ENCODE measurements at places on chromosomes 1 and 21.

DNA sequence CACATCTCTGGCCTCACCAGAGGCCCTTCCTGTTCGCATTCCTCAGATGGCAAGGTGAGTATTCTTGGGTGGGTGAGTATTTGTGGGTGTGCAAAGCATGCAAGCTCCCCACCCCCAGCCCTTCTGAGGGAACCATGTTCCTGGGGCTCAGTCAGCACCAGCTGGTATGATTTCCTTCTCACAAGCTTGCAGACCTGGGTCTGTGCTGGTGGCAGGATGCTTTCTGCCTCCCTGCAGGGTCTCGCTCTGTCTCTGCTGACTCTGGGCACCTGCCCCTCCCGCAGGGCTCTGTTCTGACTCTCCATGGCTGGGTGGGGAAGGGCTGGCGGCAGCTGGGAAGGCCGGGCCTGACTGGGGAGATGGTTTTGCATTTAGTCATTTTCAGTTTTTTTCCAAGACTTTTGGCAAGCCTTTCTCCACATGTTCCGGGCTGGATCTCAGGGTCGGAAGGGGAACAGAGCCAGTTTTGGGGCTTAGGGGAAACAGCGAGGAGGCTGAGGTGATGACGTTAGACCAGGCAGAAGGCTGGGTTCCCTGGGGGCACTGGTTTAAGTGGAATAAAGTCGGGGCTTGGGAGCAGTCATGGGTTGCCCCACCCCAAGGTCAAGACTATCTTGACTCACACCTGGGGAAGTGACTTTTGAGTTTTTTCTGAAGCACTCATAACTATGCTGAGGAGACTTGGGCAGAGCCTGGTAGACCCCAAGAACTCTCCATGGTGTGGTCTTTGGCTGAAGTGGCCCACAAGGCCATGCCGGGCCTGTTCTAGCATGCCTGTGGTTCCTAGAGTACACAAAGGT lies 6.2 kb downstream of the RASSF5 start:
- peak; percentile 85 for DNase-seq

DNA sequence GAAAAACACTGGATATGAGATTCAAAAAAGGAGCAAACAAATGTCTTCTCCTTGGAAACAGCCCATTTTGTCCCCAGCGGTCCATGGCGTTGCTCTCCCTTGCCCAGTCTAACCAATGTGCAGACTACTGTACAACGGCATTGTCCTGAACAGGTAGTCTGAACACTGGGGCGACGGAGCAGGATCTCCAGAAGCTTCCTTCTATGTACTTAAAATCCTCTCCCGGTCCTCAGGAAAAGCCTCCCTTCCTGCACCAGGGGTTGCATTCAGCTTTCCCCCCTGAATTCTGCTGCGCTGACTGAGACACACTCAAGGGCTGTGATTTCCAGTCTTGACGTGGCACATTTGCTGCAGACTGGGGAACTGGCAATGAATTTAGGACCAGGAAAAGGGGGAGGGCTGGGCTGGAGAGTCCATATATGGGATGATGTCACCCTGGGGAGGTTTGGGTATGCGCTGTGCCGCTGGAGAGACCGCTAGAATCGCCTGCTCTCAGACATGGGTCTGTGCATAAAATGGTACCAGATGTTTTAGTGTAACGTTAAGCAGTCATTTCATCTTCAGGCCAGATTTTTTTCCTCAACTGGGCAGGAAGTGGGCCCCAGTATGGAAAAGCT lies 275.9 kb upstream of the C1orf105 start:
- peak; percentile 100 for DNase-seq

DNA sequence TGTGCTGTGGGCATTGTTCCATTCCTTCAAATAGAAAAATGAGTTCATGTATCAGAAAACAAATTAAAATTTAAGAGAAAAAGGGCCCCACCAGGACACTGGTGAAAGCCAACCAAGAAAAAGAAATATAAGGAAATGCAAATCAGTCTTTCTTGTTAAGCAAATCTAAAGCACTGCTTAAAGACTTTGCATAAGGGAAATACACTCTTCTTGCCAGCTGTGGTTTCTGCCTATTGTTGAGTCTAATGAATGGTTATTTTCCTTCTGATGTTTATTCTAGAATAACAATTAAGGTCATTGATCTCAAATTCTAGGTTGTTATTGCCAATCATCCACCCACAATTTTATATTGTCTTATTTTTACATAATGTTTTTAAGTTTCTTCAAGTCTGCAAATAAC lies 158.6 kb upstream of the SNX7 start:
- DNase-seq: no peak

GRCh38 chr1:79004916-79005315 lies 1.6 kb downstream of the ADGRL4 start:
- no peak for DNase-seq

- DNase-seq: no peak
Observed at GRCh38 chr1:231065510-231066241, 25.6 kb upstream of the FAM89A start.

GRCh38 chr21:33811167-33812010 lies 104.2 kb downstream of the ATP5PO start:
- DNase-seq: no peak

DNA sequence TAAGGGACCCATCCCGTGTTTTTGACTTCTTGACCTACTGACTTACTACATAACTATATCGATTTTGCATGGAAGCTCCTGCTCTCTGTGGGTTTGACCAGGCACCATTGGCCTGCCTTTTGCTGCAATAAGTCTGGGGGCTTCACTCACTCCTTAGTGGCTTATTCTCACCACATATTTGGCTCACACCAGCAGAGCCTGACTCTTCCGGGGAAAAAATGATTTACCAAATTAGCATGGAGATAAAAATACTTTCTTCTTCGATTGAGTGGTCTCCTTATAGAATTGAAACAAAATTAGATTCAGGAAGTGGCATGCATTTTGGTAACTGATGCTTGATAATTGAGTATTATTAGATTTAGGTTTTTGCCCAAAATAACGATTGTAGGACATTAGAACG lies 129.7 kb downstream of the RUNX1 start:
- no peak for DNase-seq

DNA sequence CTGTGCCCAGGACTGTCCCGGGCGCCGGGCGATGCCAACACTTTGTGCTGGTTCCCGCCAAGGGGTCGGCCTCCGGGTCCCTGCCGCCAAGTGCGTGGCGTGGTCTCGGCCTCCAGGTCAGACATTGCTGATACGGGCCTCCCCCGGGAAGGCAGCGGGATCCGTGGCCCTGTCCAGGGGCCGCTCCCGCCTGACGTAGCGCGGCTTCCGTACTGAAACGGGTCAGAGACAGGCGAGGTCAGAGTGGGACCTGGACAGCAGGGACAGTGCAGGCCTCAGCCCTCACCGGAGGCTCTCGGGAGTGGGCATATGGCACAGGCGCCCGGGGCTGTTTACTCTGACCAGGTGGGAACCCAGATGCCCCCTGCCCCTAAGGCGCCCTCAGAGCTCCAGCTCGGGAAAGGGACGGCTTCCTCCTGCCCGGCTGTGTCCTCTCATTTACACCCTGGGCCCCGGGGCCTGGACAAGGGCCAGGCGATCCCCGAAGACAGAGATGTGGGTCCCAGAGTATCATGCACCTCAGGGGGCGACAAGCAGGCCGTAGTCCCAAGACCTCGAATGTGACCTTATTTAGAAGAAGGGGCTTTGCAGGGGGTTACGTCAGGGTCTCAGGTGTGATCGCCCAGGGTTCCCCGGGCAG lies 8.8 kb upstream of the RNF223 start:
- DNase-seq: no peak

GRCh38 chr1:81848880-81849682 lies 48.3 kb downstream of the ADGRL2 start:
- no peak for DNase-seq

GRCh38 chr1:236489710-236490377 lies 33.9 kb upstream of the LGALS8 start:
- DNase-seq: no peak

- DNase-seq: no peak
Observed at GRCh38 chr1:218164111-218164929, 120.8 kb upstream of the RRP15 start.

DNA sequence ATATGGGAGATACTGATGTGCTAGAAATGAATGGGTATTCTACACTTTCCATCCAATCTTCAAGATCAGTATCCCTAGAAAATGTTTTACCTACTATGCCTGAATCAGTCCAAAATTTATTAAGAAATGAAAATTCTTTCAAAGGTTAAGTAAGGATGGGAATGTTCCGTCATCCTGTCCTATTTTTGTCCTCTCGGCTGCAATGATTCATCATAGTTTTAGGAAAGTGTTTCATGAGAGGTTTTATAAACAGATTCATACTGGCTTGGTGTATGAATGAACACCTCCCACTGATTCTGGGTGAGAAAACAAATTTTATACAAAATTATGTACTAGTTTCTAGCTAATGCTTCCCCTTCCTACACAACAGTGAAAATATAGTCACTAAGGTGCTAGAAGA lies 504.6 kb upstream of the NR5A2 start:
- DNase-seq: no peak

GRCh38 chr21:40967771-40968170 lies 120.8 kb upstream of the DSCAM start:
- no peak for DNase-seq

DNA sequence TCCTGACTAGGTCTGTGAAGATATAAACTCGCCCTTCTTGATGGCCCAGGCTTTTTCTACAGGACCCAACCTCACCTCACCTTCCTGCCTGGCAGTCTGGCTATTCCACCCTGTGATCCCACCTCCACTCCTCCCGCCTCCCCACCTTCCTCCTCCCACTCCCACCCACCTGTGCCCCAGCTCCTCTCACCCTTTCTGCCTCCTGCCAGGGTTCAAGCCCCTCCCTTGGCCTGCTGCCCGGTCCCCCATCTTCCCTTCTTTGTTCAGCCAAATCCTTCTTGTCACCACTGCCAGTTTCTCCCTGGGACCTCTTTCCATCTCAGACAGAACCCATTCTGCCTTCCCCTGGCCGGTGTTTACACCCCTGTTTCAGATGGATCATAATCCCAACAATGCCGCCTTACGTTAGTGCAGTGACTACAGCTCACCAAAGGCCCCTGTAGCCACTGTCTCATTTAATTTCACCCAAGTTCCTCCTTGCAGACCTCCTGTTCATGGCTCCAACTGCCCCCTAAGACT lies 127.5 kb upstream of the EDN2 start:
- DNase-seq: no peak
